ENCODE measurements at places on chromosomes 2 and 18. TPM values are rescaled to one million over a fixed set of nuclear protein-coding genes. Genes with fewer than 3 reads are reported as not detected.
A peak's percentile ranks its signal among the peaks of the same experiment; 100 is the strongest.

- DNase-seq = no peak
These were observed 164.7 kb downstream of the MREG start for GRCh38 chr2:215848698-215849097.

DNA sequence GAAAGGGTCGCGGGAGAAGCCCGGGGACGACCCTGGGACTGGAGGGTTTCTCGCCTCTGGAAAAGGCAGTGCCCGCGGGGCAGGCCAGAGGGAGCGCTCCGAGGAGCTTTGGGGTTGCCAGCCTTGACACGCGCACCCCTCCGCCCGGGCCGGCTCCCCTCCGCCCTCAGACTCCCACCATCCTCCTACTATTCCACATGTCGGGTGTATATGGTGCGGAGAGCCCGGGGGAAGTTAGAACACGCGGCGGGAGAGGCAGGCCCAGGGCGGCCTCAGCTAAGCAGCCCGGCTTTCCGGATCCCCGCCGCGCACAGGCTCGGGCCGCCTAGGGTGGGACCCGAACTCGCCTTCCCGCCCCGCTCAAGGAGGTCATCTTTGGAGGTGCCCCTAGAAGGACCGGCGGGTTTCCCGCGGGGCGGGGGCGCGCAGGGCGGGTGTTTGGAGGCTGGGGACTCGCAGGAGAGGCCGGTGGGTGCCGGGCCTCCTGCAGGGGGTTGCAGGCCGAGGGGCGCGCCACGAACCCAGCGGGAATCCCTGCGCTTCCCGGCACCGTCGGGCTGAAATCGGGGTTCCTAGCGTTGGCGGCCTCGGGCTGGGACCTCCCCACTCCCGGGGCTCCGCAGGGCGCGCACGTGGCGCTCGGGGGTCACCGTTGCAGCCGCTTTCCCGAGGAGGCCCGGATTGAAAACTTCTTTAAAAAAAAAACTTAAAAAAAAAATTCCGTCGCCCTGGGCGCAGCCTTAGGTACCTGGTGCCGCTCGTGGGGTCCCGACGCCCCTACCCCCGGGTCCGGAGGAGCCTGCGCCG, 3.7 kb downstream of the NFATC1 start:
- peak; percentile 81 for DNase-seq

- DNase-seq = no peak
These were observed 130.1 kb upstream of the PIEZO2 start for GRCh38 chr18:11279461-11279860.

DNA sequence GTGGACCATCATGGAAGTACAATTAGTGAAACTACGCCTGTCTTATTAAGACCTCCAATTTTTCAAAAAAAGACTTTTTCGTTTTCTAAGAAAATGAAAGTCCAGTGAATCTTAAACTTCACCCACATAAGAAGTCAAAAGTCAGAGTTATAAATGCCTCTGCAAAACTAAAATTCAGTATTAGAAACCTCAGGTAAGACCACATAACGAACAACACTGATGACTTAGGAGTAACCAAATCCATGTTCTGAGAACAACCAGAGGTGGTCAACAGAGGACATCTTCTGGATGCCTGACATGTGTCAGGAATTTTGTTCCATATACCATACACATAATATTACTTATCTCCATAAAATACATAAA, 62.4 kb downstream of the RPL31 start:
- DNase-seq = no peak

DNA sequence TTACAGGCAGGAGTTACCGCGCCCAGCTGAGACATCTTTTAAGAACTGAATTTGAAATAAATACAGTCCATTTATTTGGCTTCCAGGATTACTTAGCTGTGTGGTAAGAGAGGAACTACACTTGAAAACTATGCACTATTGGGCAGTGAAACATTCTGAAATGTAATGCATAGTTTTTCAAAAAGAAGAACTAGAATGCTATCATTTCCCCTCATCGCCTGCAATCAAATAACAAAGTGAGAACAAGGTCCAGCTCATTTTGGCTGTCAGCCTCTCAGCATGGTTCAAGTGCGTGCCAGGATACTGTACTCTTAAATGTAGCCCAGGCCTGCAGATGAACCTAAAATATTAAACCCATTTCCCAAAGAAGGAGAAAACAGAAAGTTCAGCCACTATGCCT, 76.6 kb upstream of the ARL5A start:
- DNase-seq = no peak

DNA sequence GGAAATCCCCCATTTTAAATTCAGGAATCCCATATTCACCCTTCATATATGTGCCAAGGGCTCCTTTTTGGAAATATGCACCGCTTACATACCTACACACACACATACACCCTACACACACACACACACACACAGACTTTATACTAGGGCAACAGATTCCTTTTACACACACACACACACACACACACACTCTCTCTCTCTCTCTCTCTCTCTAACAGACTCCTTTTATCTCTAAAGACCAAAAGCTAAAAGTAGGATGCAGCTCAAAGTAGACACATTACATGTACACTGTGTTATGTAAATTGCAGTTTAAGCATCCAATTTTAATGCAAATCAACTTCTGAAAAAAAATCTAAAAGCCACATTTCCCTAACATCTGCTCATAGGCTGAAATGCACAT, 130.9 kb upstream of the CAPN13 start:
- no peak for DNase-seq

- DNase-seq = no peak
These were observed 37.7 kb downstream of the ANKRD12 start for GRCh38 chr18:9174302-9174701.

DNA sequence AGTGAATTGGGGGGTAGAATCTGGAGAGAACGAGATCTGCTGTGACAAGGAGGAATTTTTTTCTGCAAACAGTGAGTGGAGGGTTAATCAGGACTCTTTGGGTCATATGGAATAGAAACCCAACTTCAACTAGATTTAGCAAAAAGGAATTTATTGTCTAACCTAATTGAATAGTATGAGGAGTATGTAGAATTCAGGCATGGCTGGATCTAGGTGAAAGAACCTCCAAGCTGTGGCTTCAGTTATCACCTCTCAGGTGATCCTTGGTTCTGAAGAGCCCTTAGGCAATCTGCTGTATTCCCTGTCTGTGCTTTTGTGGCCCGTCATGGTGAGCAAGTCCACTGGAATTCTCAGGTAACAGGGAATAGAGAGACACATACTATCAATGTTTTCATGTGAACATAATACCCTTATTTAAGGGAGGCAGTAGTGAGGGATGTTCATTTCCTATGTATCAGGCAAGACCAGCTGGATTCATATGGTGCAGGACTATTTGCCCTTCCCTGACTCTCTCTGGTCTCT, 164.7 kb downstream of the ALPK2 start:
- no peak for DNase-seq

DNA sequence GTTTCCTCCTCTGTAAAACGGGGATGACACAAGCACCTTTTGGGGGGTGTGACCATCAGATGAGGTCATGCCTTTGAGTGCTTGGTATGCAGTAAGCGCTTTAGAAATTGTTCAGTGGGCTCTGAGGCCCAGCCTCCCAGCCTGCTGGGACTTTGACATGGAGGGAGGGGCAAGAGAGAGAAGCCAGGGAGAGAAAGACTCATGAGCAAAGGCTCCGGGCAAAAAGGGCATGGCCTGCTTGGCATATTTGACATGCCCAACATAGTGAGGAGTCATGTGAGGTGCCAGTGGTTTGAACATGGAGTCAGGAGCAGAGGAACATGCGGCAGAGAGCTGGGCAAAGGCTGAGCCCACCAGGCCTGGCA, 14.0 kb downstream of the TNS1 start:
- DNase-seq = no peak

DNA sequence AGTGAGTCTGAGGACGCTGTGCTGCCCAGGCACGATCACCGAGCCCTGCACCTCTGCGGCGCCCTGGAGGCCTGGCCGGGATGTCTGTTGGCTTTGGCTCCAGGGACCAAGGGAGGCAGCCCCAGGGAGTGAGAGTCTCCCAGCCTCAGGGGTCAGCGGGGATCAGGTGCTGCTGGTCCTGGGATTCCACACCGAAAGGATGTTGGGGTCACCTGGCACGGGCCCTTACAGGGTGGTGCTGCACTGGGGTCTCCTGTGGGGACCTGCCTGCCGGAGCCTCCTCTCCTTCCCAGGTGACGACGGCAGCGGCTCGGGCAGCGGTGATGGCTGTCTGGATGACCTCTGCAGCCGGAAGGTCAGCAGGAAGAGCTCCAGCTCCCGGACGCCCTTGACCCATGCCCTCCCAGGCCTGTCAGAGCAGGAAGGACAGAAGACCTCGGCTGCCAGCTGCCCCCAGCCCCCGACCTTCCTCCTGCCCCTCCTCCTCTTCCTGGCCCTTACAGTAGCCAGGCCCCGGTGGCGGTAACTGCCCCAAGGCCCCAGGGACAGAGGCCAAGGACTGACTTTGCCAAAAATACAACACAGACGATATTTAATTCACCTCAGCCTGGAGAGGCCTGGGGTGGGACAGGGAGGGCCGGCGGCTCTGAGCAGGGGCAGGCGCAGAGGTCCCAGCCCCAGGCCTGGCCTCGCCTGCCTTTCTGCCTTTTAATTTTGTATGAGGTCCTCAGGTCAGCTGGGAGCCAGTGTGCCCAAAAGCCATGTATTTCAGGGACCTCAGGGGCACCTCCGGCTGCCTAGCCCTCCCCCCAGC, 30.5 kb downstream of the GPC1 start:
- peak; percentile 33 for DNase-seq

- no peak for DNase-seq
These were observed at the start of gene PPP1R1C for GRCh38 chr2:181985632-181986205. Gene PPP1R1C, plus strand, starts transcription at chr2:181985853. Its CDS starts 258 bp downstream, at chr2:181986111.

- DNase-seq = no peak
These were observed 42.7 kb upstream of the IL1RL1 start for GRCh38 chr2:102268510-102269199.

- DNase-seq = no peak
These were observed 543.6 kb downstream of the PLCL1 start for GRCh38 chr2:198347946-198348345.

GRCh38 chr2:177396703-177397460, 4.3 kb downstream of the AGPS start:
- no peak for DNase-seq

- DNase-seq = no peak
These were observed 105.9 kb downstream of the RBMS1 start for GRCh38 chr2:160387558-160388262.

DNA sequence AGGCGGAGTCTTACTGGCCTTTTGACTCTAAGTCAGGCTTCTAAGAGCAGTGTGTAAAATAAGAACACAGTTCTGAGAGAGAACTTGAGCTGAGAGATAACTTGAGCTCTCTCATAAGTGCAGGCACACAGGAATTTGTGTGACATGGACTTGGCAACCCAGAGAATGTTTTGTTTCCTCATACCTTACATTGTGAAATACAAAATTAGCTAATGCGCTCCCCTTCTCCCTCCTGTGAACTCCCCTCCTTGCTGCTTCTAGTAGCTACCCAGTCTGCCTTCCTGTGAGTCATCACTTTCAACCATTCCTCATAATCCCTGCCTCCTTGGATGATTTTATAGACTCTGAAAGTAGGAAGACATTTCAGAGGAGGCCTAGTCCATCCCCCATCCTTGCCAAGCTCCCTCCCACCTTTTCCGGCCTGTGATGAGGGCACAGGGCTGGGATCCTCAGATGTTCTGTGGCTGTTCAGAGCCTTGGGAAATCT, 22.6 kb downstream of the FER1L5 start:
- no peak for DNase-seq

GRCh38 chr2:239158641-239159475, 242.0 kb downstream of the HDAC4 start:
- peak; percentile 87 for DNase-seq

DNA sequence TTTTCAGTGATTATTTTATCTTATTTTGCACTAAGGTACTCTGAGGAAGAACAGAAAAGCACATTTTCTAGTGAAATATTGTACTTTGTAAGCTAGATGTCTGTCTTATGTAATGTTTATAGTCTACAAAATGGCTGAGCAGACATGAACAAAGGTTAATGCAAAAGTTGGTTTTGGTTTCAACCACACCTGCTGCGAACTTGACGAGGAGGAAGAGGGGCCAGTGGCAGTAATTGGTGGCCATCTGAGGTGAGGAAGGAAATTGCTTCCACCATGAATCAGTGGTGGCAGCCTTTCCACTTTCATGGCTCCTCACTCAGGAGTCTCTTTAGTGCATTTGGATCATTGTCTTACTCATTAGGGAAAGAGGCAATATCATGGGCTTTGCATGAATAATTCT, 894.2 kb downstream of the CNTNAP5 start:
- DNase-seq = no peak

GRCh38 chr2:239093542-239093941, 245.7 kb downstream of the TWIST2 start:
- DNase-seq = no peak

- DNase-seq = no peak
These were observed 48.7 kb upstream of the GLS start for GRCh38 chr2:190831941-190832340.

- no peak for DNase-seq
These were observed 201.4 kb downstream of the RBM43 start for GRCh38 chr2:151060287-151060686.

- peak; percentile 89 for DNase-seq
These were observed at the start of gene SDC1 for GRCh38 chr2:20224716-20225293. Gene SDC1, minus strand, starts transcription at chr2:20225130. Its CDS starts 263 bp downstream, at chr2:20224867.

DNA sequence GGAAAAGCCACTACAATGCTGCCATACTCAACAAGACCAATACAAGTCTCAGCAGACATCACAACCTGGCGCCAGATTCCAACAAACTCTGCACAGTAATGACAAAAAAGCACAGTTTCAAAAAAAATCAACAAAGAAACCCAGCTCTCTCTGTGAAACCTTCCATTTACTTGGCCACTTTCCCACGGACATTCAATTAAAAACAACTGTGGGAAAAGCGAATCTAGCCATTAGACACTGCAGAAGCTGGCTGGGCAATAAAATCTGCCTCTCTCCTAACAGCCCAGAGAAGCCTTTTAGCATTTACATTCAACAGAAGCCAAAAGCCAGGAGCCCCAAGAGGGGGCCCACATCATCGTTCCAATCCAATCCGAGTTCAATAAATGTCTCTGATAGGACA, 128.9 kb downstream of the HDAC4 start:
- DNase-seq = no peak

DNA sequence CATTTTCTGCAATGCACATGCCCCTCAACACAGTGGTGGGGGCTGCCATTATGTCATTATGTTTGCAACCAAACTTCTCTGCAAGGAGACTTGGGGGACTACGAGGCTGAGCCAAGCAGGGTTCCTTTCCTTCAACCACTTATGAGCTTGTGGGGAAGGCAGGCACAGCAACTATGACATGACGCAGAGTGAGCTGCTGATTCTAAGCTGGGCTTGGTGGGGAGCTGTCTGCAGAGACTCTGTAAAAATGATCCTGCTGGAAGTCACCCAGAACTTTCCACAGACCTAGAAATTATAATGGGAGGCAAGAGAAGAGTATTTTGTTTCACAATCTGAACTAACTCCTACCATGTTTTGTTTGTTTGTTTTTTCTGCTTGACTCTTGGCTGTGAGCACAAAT, 55.6 kb downstream of the INPP5D start:
- no peak for DNase-seq

The CD226 gene
- total RNA-seq = not detected

The APLF gene
- 2.1 TPM for total RNA-seq

The IL36G gene
- total RNA-seq = not detected

The EVA1A gene
- total RNA-seq = 7.4 TPM

The RBM43 gene
- total RNA-seq = 0.59 TPM

The CFAP65 gene
- not detected for total RNA-seq

The KIAA2012 gene
- total RNA-seq = not detected

The G6PC2 gene
- total RNA-seq = not detected
